ENCODE measurements at places on chromosomes 2 and 18.

- no peak for DNase-seq
These were observed 34.0 kb downstream of the BMPR2 start for GRCh38 chr2:202410092-202410491.

- no peak for DNase-seq
These were observed 177.2 kb upstream of the SCN7A start for GRCh38 chr2:166671235-166671634.

DNA sequence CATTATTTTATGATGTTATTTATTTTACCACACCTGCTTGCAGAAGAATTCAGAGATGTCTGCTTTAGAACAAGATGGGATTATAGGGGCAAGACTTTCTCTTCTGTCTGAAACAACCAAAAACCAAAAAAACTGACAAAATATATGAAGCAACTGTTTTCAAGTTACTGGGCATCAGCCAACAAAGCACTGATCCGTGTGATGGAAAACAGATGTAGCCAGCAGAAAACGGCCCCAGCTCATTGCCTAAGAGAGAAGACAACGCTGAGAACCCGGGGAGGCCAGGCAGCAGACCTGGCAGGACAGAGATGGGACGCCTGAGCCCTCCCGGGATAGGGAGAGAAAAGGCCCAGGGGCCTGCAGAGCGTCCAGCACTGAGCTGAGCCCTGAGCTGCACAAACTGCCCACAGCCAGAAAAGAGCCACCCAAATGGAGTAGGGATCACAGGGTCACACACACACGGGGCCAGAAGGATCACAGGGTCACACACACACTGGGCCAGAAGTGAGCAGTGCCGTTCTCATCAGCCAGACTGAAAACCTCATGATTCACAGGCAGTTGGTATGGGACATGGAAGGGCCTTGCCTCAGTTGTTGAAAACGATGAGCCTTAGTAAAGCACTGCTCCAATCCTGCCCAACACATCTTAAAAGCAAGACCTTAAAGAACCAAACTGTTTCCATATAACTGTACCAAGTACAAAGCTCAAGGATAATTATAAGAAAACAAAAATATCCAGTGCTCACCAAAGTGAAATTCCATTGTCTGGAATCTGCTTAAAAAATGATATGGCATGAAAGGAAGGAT is 12.1 kb downstream of the PXDN start:
- no peak for DNase-seq

DNA sequence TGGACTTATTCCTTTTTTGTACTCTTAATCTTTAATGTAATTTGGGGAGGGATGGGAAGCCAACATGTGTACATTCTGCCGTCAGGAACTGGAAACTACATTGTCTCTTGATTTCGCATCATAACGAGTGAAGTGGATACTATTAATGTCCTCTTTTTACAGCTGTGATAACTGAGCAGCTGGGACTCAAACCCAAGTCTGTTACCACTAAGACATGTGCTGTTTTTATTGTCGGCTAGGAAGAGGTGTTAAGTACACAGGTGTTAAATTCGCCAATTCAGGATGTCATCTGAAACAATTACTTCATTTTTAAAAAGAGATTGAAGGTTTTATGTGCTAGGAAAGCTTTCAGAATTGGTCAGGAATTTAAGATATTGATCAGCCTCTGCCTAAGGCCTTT is 6.9 kb downstream of the GMCL1 start:
- no peak for DNase-seq

GRCh38 chr18:8976606-8977005 is 125.9 kb upstream of the NDUFV2 start:
- no peak for DNase-seq

DNA sequence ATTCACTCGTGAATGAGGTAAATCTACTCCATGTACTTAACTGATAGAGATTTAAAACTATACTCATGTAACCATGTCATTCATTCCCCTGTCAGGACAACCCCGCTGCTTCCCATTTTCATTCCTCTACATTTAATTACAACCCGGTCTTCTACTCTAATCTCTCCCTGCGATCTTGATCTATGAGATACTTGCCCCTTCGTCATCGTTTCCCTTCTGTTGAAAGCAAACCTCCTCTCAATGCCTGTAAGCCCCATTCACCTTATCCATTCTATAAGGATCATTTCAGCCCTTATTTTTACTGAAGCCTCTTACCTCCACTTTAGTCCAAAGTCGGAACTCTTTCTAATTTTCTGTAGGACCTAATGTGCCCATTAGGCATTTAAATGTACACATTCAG is 492.6 kb downstream of the DPP10 start:
- DNase-seq, result no peak

DNA sequence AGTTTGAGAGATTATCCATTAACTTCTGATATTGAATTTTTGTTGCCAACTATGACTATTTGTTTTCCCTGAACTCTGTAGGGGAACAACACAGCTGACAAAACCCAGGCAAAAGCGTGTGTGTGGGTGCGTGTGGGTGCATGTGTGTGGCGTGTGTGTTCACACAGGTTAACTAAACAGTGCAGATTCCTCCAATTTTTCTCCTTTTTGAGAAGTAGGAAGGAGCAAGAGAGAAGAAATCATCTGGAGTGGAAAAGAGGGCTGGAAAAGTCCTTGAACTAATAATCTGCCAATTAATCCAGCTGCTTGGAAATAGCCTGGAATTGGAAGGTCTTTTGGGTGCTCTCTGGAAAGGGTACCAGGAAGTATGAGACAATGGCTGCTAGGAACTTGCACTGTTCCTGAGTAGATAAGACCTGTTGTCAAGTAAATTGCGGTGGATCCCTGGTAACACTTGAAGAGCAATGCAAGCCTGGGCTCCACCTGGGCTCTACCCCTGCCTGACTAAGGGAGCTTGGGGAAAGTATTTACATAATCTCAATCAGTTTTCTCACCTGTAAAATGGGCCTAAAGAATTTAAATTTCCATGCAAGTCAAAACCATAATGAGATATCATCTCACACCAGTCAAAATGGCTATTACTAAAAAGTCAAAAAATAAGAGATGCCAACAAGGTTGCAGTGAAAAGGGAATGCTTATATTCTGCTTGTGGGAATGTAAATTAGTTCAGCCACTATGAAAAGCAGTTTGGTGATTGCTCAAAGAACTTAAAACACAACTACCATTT is 40.5 kb upstream of the IL1R1 start:
- no peak for DNase-seq

Measured in stimulated activated CD4-positive, alpha-beta T cell treated with anti-CD3 and anti-CD28 coated beads, TNF-alpha, amount 100 ng/mL, for 1 hour (primary cell).